Jurkat, Clone E6-1 (cell line): ENCODE measurements at places on chromosomes 16 and 17.

- no peak for DNase-seq
Observed at GRCh38 chr17:57508671-57509070, 236.4 kb downstream of the CCDC182 start.

GRCh38 chr16:66369055-66369592 lies 2.6 kb downstream of the CDH5 start:
- peak; percentile 26 for DNase-seq

DNA sequence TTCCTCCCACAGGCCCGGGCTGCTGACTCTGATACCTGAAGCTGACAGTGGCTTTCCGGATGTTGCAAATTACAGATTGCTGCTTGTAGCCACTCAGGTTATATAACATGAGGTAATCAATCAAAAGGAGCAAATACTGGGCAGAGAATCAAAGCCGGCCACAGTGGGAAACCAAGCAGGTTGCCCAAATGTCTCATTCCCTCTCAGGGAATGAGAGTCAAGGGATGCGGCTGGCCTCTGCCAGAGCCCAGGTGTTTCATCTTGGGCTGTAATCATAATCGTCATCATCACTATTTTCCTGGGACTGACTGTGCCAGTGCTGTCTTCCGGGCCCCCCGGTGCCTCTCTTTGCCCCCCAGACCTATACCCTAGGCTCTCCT lies 292.4 kb upstream of the FOXF1 start:
- no peak for DNase-seq

DNA sequence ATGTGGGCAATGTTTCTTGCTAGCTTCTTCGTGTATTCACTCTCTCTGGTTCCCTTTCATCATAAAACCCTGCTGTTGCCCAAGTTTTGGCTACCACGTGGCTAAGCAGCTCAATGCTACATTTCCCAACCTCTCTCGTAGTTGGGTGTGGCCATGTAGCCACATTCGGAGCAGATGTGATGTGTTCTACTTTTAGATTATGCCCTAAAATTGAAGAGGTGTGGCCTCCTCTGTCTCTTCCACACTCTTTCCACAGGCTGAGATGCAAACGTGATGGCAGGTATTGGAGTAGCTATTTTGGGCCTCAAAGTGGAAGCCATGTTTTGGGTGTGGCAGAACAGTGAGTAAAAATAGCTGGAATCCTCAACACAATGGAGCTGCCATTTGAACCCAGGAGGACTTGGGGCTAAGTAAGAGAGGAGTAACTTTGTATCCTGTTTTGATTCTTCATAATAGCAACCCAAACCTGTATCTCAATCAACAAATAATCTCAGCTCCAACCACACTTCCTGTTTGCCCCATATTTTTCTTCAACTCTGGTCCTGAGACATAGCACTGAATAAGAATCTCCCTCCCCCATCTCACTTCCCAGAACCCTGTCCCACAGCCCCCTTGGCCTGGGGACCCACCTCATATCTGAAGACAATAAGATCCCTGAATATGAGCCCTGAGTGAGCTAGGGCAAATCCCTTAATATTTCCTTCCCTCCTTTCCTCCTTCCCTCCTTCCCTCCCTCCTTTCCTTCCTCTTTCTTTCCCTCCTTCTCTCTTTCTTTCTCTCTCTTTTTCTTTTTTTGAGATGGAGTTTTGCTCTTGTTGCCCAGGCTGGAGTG lies 4.0 kb downstream of the NUPR1 start:
- DNase-seq = no peak

- DNase-seq = no peak
Observed at GRCh38 chr16:84563786-84564420, 54.0 kb downstream of the COTL1 start.

DNA sequence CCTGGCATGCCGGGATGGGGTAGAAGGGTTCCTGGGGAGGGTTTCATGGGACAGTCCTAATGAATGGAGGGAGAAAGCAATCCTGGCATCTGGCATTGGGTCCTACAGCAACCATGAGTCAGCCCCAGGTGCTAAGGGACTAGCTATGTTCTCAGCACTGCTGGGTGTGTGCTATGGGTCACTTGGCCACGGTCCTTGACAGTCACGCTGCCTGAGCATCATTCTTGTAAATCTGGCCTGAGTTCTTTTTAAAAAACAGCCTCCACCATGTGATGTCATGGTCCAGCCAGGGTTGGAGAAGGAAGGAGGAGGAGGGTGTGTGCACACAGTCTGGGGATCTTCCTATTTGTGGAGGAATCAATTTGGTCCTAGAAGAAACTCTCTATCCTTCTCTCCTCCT lies 6.2 kb upstream of the RAMP2 start:
- DNase-seq = no peak
